ENCODE measurements at places on chromosomes 2 and 18.

GRCh38 chr2:227366769-227367426, 12.2 kb downstream of the TM4SF20 start:
- no peak for DNase-seq

DNA sequence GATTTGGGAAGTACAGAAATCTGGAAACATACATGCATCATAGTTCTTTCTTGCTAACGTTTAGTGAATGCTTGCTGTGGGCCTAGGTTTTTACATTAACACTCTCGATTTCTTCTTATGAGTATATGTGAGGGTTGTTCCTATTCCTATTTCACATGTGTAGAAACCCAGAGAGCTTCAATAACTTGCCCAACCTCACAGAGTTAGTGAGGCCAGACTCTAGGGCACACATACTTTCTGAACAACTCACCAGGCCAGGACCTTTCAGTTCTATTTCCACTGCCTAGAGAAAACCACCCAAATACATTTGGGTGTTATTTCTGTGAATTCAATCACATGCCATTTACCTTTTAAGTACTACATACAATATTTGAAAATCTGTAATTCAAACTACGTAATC, 8.2 kb upstream of the KCTD1 start:
- DNase-seq, result no peak

DNA sequence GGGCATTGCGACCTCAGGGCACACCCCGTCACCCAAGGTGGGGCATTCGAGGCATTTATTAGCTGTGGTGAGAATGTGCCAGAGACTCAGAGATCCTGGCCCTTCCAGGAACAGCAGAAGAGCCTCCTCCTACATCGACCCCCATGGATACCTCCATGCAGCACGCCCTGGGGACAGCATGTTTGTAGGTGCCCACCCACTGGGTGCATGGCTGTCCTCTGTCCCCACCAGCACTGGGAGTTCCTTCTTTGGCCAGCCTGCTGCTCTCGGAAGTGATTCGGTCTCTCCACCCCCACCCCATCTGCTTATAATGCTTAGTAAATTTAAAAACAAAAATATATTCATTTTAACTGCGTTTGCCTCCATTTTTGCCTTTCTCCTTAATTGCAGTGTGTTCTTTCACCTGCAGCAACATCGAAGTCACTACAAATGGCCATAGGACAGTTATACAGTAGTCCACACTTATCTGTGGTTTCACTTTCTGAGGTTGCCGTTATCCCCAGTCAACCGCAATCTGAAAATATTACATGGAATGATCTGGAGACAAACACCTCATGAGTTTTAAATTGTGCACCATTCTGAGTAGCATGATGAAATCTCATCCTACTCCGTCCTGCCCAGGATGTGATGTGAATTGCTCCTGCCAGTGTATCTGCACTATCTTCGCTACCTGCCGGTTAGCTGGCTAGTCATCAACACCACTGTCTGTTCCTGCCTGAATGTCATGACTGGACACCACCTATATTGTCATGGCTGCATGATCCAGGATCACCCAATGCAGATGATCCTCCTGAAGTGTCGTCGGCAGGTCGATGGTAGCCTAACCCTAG, 29.6 kb upstream of the ZCCHC2 start:
- DNase-seq, result no peak

DNA sequence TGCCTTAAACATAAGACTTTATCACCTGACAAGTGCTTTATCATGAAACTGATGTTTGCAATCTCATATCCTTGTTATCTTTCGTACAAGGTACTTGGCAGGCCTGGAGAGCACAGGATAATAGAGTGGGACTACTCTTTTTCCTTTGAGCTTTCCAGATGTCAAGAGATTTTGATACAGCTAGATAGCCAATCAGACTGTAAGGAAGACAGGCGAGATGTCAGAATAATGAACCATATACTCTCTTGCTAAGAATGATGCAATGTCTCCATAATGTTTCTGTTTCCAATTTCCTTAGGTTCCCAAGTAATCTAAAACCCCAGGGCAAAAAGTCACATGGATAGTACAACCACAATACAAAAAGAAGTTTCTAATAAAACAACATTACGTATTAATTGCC, 313.1 kb downstream of the PDE11A start:
- no peak for DNase-seq

- DNase-seq, result no peak
Measured at GRCh38 chr18:9771977-9772660, 64.0 kb downstream of the RAB31 start.

DNA sequence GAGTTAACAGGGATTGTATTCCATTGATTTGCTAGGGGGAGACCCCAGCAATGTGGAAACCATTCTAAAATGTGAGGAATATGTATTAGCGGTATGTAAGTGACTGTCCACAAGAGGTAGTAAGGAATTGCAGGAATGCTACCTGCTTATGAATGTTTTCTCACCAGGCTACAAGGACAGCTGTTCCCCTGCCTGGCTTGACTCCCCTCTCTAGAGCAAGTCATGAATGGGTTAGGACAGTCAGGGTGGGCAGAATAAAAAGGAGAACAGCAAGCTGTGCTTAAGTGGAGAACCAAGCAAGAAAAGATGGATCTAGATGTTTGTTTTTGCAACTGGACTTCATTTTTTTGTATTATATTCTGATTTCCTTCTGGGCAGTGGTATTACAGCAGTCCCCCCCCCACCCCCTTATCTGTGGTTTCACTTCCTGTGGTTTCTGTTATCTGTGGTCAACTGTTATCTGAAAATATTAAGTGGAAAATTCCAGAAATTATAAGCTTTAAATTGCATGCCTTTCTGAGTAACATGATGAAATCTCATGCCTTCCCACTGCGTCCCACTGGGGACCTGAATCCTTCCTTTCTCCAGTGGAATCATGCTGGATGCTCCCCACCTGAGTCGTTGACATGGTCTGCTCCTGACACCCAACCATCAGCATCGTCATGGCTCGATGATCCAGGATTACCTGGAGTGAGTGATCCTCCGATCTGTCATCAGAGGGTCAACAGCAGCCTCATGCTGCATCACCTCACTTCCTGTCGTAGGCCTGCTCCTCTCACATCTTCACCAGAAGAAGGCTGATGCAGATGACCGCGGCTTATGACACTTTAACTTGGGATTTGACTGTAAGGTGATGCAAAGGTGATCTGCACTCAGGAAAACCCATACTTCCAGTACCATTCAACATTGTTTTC, 52.2 kb downstream of the VAPA start:
- DNase-seq, result no peak
